ENCODE measurements at places on chromosomes 7 and 10.
A peak's percentile ranks its signal among the peaks of the same experiment; 100 is the strongest.

GRCh38 chr10:58968389-58968755, 208.1 kb upstream of the PHYHIPL start:
- DNase-seq: peak; percentile 38

DNA sequence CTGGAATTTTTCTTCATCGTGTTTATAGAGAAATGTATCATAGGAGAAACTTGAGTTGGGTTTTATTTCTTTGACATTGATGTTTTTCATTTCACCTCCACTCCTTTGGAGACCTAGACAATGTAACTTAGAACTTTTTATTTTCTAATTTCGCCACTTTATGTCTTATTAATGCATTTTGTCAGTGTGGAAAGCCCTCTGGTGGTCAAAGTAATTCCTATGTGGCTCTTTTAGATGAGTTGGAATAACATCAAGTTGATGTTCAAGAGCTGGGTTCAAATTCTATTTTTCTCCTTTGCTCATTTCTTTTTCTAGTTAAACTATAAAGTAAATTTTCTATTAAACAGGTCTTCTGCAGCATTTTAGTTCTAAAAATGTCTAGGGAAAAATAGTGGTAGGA, 478.6 kb downstream of the LRMDA start:
- DNase-seq: no peak

GRCh38 chr7:95240921-95241320, 83.4 kb downstream of the PON1 start:
- no peak for DNase-seq

- no peak for DNase-seq
Measured at GRCh38 chr7:105079348-105079747, 65.3 kb downstream of the KMT2E start.

DNA sequence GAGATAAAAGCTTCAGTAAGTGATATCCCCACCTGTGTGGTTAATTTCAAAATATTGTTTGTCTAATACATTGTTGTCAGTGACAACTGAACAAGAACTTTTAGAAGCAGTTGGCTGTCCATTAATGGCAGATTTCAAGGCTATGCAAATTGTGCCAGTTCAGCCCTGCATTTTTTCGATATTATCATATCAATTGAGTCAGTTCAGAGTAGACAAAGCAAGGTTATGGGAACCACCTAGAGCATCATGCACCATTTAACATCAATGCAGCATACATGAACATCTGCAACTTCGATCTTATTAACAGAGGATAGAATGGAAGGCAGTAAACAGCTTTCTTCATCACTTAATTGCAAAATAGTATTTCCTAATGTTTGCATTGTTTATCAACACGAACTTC, 180.7 kb upstream of the KAT6B start:
- no peak for DNase-seq

DNA sequence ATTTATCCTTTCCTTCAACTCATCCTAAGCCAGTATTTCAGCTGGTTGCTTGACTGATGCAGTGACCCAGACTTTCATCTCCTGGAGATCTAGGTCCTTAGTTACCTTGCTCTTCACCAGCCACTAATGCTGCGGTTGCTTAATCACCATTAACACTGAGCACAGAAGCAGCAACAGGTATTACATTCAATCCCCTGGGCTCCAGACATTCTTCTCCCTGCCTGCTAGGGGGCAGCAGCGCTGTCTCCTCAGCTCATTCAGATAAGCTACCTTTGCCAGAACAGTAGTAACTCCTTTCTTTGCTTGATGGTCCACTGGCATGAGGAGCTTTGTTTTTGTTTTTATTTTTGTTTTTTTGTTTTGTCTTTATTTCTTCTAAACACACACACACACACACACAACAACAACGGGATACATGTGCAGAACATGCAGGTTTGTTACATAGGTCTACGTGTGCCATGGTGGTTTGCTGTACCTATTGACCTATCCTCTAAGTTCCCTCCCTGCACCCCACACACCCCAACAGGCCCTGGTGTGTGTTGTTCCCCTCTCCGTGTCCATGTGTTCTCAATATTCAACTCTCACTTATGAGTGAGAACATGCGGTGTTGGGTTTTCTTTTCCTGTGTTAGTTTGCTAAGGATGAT, 1043.2 kb upstream of the C7orf33 start:
- DNase-seq: no peak

- DNase-seq: no peak
Measured at GRCh38 chr10:104351061-104351702, 2.5 kb upstream of the CFAP58 start.

GRCh38 chr7:9621927-9622326, 1188.5 kb downstream of the NXPH1 start:
- no peak for DNase-seq

- no peak for DNase-seq
Measured at GRCh38 chr10:10552948-10553347, 464.7 kb upstream of the CELF2 start.

DNA sequence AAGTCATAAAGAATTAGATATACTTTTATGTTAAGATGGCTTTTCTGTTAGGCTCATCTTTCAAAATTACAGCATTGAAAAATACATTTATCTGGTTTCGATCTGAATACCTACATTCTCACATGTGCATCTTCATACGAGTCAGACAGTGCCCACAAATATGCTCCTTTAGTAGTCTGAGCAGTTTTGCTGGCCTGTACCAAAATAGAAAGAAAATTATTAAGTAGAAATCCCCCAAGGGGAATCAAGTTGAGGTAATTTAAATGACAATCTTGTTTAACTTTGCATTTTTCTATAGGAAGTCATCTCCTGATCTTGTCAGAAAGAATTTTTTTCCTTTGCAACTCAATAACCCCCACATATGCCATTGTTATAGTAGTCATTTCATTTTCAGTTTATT, 287.4 kb upstream of the SEMA3D start:
- DNase-seq: no peak

Measured in NCI-H1436 (cell line).